ENCODE measurements at places on chromosomes 7 and 10. TPM values are rescaled to one million over a fixed set of nuclear protein-coding genes. Genes with fewer than 3 reads are reported as not detected.

GRCh38 chr10:9291081-9291480 lies 1236.6 kb downstream of the GATA3 start:
- DNase-seq, result no peak
- no peak overlapping the region for H3K27ac ChIP-seq
- H3K36me3 ChIP-seq, result no peaks in the 10 kb centered on the region
- peaks cover 5% of the 10 kb centered on the region for H3K27me3 ChIP-seq
- no peak overlapping the region for H3K4me3 ChIP-seq

The ADAM8 gene
- total RNA-seq, result 3.6 TPM

DNA sequence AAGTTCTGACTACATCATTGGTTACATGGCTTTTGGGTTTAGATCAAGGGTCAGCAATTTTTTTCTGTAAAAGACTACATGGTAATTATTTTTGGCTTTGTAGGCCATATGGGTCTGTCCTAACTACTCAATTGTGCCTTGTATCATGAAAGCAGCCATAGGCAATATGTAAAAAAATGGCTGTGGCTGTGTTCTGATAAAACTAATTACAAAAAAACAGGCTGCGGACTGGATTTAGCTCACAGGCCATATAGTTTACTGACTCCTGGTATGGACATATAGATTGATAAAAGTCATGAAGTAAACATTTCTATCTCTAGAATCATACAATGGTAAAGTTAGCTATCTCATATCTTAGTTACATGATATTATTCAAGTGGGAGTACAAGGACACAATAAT lies 375.4 kb downstream of the THSD7A start:
- H3K4me3 ChIP-seq, result no peak overlapping the region
- no peak for DNase-seq
- H3K27ac ChIP-seq, result no peak overlapping the region
- no peaks in the 10 kb centered on the region for H3K36me3 ChIP-seq
- peaks cover 11% of the 10 kb centered on the region for H3K4me1 ChIP-seq

GRCh38 chr10:2731940-2732339 lies 335.4 kb upstream of the PFKP start:
- no peaks in the 10 kb centered on the region for H3K27me3 ChIP-seq
- H3K36me3 ChIP-seq, result no peaks in the 10 kb centered on the region
- H3K27ac ChIP-seq, result no peak overlapping the region
- H3K4me3 ChIP-seq, result no peak overlapping the region
- peaks cover 5% of the 10 kb centered on the region for H3K4me1 ChIP-seq

The ZNF511 gene
- total RNA-seq, result 62.7 TPM

- no peak overlapping the region for H3K27ac ChIP-seq
- no peaks in the 10 kb centered on the region for H3K27me3 ChIP-seq
- no peak overlapping the region for H3K4me3 ChIP-seq
- H3K36me3 ChIP-seq, result no peaks in the 10 kb centered on the region
- no peak for DNase-seq
These were observed 193.4 kb upstream of the PRSS58 start for GRCh38 chr7:142451296-142451695.

GRCh38 chr10:28890121-28890950 lies 213.0 kb downstream of the BAMBI start:
- DNase-seq, result no peak
- H3K36me3 ChIP-seq, result no peaks in the 10 kb centered on the region
- H3K4me3 ChIP-seq, result no peak overlapping the region
- peaks cover 5% of the 10 kb centered on the region for H3K27me3 ChIP-seq
- no peak overlapping the region for H3K27ac ChIP-seq
- peaks cover 12% of the 10 kb centered on the region for H3K4me1 ChIP-seq

The GBF1 gene
- 43.2 TPM for total RNA-seq

DNA sequence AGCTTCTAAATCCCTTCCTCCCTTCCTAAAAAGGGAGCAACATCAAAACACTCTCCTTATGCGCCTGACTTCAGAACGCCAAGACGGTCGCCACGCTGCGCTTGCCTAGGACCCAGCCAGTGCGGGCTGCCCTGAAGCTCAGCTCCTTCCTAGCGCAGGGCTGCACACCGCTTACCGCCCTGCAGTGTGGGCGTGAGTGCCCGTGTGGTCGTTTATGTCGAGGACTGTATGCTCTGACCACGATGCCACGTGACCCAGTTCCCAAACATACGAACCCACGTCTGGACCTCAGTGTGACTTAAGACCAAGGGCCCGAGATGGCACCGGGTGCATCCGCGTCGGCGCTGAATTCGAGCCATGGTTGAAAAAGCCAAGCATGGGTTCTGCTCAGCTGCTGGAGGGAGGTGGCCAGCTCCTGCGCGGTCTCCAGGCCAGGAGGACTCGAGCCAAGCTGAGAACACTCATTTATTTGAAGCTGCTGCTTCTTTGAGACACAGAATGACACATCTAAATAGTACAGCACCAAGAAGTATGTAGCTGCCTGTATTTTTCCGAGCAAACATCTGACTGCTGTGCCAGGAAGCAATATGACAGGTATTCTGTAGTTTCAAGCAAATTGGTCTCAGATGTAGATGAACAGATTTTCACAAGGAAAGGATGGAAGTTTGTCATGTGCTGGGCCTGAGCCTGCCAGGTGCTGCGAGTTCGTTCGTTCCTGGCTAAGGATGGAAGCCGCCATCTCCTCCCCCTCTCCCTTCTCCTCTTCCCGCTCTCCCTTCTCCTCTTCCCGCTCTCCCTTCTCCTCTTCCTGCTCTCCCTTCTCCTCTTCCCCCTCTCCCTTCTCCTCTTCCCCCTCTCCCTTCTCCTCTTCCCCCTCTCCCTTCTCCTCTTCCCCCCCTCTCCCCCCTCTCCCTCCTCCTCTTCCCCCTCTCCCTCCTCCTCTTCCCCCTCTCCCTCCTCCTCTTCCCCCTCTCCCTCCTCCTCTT lies 184.7 kb downstream of the EBF3 start:
- H3K27me3 ChIP-seq, result no peaks in the 10 kb centered on the region
- no peaks in the 10 kb centered on the region for H3K36me3 ChIP-seq
- no peak overlapping the region for H3K4me3 ChIP-seq
- DNase-seq, result no peak
- H3K27ac ChIP-seq, result no peak overlapping the region

- peaks cover 5% of the 10 kb centered on the region for H3K36me3 ChIP-seq
- H3K4me3 ChIP-seq, result peak within 1 kb of the TSS; percentile 94
- DNase-seq, result peak; percentile 72
- H3K4me1 ChIP-seq, result peaks cover 70% of the 10 kb centered on the region
- H3K27me3 ChIP-seq, result peaks cover 48% of the 10 kb centered on the region
- H3K27ac ChIP-seq, result peak within 1 kb of the TSS; percentile 98
These were observed at the start of gene SEPHS1 for GRCh38 chr10:13348216-13349017. Gene SEPHS1 (minus strand): TSS chr10:13348293. CDS start chr10:13344950, 3,343 bp downstream.

DNA sequence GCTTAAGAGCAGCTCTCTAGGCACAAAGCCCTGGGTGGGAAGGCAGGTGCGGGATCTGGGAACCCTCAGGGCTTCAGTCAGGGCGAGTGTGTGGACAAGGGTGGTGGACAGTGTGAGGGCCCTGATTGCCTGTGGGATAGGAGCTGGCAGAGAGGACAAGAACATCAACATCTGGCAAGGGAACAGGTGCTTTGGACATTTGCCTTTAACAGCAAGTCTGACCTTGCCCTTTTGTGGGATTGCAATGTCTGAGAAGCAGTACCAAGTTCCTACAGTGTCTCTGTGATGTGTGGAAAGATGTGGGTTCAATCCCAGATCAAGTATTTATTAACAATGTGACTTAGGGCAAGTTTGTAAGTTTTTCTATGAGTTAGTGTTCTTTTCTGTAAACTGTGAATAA lies 46.7 kb downstream of the TFAM start:
- no peak overlapping the region for H3K27ac ChIP-seq
- no peak for DNase-seq
- no peak overlapping the region for H3K4me3 ChIP-seq
- H3K4me1 ChIP-seq, result no peaks in the 10 kb centered on the region

The LRRC4 gene
- total RNA-seq, result 67.6 TPM

GRCh38 chr7:122136078-122136477 lies 8.0 kb downstream of the AASS start:
- DNase-seq, result no peak

DNA sequence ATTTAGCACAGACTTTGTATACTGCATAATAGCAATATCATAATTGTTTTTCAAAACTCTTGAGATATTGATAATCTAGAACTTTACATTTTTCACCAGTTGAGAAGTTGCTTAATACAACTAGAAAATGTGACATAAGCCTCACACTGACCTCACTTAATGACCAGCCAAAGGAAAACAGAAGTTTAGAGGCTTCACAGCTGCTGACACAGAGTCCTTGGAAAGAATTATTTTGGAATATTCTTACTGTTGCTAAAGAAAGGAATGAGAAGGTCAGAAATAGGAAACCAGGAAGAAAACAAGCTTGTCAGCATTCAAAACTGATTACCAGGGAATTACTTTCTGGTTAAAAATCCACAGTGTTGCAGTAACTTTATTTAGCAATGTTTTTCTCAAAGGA lies 35.5 kb upstream of the WASL start:
- no peak overlapping the region for H3K27ac ChIP-seq
- H3K4me3 ChIP-seq, result no peak overlapping the region
- H3K4me1 ChIP-seq, result no peaks in the 10 kb centered on the region
- no peaks in the 10 kb centered on the region for H3K36me3 ChIP-seq

- H3K36me3 ChIP-seq, result peaks cover 6% of the 10 kb centered on the region
- no peak overlapping the region for H3K27ac ChIP-seq
- no peak overlapping the region for H3K4me3 ChIP-seq
- H3K4me1 ChIP-seq, result peaks cover 8% of the 10 kb centered on the region
- H3K27me3 ChIP-seq, result no peaks in the 10 kb centered on the region
These were observed 26.6 kb downstream of the INPP5A start for GRCh38 chr10:132564249-132564605.

DNA sequence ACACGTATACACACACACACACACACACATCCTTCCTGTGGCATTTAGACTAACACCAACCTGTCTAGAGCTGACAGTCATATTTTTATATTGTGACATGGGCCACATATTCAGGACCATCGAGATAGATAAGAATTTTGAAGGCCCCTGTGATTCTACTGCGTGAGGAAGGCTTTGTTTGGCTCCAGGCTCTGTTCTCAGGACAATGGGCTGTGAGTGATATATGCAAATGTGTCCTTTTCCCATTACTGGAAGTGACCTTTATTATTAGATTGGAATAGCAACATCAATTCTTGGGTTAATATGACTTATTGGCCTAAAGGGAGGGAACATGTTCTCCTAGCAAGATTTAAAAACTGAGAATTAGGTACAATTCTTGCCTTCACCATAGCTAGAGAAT lies 156.1 kb downstream of the SPAG6 start:
- peaks cover 5% of the 10 kb centered on the region for H3K27me3 ChIP-seq
- H3K27ac ChIP-seq, result no peak overlapping the region
- DNase-seq, result no peak
- peaks cover 21% of the 10 kb centered on the region for H3K4me1 ChIP-seq

- H3K27ac ChIP-seq, result peak overlapping the region; percentile 70
- H3K36me3 ChIP-seq, result peaks cover 22% of the 10 kb centered on the region
- DNase-seq, result no peak
- H3K27me3 ChIP-seq, result no peaks in the 10 kb centered on the region
- peak overlapping the region; percentile 47 for H3K4me3 ChIP-seq
These were observed 216.4 kb downstream of the MLLT10 start for GRCh38 chr10:21750424-21750823.

DNA sequence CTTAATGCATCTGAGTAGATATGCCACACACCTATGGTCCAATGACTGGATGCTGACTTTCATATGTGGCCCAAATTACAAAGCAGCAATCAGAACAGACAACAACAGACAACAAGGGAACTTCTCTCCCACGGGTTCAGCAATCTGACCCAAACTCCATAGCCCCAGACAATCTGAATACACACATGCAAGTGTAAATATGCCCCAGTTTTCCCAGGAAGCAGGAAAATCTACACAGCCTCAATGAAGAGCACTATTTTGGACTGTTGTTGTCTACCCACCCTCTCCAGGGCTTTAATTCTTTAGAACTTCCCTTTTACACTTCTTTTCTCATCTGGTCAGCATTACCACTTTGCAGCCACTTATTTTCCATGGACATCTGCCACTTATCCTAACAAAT lies 2.0 kb upstream of the CCNY start:
- no peak for DNase-seq
- H3K4me3 ChIP-seq, result peak overlapping the region; percentile 81
- H3K36me3 ChIP-seq, result peaks cover 4% of the 10 kb centered on the region
- H3K4me1 ChIP-seq, result peaks cover 50% of the 10 kb centered on the region
- no peak overlapping the region for H3K27ac ChIP-seq

The NACAD gene
- total RNA-seq, result 7.2 TPM

DNA sequence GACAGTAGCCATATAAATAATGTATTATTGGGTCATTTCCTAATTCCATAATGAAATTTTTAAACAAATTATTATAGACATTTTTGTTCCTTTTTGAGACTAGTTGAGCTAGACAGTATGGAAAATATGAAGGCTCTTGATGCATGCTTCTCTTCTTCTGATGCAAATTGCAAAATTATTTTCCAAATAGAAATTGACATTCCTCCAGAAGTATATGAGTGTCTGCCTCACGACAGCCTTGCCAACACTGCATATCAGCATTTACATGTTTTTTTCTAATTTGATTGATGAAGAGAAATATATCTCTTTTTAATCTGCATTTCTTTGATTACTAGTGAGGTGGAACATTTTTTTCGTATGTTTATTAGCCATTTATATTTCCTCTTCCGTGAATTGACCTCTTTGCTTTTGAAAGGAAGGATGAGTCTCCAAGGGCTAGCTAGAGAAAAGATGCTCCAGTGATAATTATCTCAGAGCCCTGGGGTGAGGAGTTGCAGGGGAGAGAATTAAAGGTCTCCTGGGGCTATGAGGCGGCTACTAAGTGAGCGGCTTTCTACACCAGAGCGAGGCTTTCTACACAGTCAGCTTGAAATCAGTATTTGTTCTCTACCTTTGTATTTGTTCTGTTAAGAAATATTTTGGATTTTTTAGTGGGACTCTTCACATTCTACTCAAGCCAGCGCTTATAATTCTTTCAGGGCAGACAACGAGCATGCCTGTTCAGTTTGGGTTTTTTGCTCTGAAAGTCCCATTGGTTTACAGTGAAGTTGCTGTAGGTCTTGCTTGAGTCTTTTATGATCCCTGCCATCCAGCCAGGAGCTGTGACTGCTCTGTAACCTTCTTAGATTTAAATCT lies 712.2 kb upstream of the GALNT17 start:
- H3K36me3 ChIP-seq, result no peaks in the 10 kb centered on the region
- no peaks in the 10 kb centered on the region for H3K27me3 ChIP-seq
- no peak overlapping the region for H3K4me3 ChIP-seq

All from neural crest cell (in vitro differentiated cells).